Epithelial cell of proximal tubule (primary cell): ENCODE measurements at places on chromosomes 7 and 10. TPM values are rescaled to one million over a fixed set of nuclear protein-coding genes. Genes with fewer than 3 reads are reported as not detected.

DNA sequence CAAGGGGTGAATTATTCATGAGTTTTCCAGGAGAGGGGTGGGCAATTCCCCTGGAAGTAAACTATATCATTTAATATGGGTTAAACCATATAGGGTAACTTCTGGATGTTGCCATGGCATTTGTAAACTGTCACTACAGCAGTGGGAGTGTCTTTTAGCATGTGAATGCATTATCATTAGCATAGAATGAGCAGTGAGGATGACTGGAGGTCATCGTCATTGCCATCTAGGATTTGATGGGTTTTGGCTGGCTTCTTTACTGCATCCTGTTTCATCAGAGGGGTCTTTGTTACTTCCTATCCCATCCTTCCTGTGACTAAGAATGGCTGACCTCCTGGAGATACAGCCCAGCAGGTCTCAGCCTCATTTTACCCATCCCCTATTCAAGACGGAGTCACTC is 139.5 kb upstream of the PRKCQ start:
- no peak for DNase-seq

DNA sequence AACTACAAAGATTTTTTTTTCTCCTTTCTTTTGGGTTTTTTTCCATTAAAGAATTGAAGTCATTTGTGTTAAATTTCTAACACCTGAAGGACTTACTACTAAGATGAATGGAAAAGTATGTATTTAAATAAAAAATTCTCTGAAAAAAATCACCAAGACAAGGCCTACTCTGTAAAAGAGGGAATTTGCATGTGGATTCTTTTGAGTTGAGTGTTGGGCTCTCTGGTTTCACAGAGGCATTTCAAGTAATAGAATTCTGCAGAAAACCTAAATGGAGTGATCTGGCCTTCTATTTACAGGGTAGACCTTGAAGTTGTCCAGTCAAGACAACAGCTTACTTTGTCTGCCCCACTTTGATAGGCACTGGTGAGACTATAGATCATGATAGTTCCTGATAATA is 4.1 kb downstream of the LRRC17 start:
- DNase-seq, result no peak

DNA sequence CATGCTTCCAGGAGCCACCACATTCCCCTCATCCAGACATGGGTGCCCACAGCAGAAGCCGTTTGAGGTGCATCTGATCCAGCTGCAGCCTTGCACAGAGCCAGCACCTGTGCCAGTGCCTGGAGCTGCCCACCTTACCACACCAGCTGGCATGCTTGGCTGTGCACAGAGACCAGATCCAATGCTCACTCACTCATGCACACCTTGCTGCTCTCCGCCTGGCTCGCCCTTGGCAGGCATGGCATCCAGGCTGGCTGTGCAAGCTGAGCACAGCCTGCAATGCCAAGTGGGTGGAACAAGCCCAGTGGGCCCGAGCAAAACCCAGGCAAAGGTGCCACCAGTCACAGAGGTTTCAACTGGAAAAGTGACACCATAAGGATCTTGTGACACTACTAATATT is 66.9 kb upstream of the SEMA3A start:
- DNase-seq, result no peak

- DNase-seq, result peak; percentile 13
Observed at GRCh38 chr10:84076540-84077195, 62.6 kb upstream of the GHITM start.

DNA sequence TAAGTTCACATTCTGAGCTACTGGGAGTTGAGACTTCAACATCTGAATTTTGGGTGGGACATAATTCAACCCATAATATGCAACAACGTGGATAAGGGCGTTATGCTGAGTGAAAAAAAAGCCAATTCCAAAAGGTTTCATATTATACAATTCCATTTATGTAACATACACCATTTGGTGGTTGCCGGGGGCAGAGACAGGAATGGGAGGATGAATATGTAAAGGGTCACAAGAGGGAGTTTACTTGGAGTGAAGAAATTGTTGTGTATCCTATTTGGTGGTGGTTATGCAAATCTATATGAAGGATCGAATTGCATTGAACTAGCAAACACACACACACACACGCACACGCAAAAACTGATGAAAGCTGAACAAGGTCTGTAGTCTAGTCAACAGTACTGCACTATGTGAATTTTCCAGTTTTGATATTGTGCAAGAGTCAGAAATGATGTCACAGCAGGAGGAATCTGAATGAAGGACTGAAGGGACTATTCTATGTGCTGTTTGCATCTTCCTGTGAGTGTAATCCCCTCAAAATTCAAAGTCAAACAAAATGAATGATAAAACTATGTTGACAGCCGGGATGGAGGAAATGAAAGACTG is 249.2 kb upstream of the HABP2 start:
- no peak for DNase-seq

DNA sequence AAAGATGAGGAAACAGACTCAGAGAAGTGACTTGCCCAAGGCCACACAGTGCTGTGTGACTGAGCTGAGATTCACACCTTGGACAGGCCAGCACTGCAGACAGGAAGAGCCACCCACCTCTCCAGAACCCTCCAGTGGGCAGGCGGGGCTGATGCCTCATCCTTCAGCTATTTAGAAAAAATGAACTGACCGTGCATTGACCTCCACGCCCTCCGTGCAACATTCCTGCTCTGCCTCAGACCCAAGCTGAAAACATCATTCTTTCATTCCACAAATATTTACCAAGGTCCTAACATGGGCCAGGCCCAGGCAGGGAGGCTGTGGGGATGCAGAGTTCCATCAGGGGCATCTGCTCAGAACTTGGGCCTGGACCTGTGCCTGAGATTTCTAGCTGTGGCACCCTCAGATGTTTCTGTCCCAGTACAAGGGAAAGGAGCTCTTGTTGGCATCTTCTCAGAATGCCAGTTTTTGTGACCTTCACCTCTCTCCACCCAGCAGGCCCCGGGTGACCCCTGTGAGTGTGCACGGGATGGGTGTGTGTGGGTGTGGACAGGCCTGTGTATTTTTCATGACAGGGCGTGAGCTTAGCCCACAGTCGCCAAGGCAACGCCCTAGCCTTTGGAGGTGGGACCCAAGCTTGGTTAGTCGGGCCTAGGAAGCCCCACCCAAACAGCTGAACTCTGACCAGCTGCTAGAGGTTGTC is 6.5 kb downstream of the VSIR start:
- DNase-seq, result peak; percentile 85

- no peak for DNase-seq
Observed at GRCh38 chr10:131723297-131724168, 177.3 kb upstream of the PPP2R2D start.

GRCh38 chr10:20977300-20977699 is 80.2 kb upstream of the NEBL start:
- no peak for DNase-seq

DNA sequence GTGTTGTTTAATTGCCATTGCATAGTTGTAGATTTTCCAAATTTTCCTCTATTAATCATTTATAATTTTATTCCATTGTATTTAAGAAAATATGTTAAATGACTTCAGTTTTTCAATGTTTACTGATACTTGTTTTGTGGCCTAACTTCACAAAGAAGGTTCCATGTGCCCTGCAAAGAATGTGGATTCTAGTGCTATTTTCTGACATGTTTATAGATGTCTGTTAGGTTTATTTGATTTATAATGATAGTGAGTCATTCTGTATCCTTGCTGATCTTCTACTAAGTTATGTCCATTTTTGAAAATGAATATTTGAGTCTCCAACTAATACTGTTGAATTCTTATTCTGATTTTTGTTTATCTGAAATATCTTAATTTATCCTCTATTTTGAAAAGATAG is 369.0 kb downstream of the MAGI2 start:
- no peak for DNase-seq

GRCh38 chr7:83036721-83037380 is 125.8 kb downstream of the PCLO start:
- DNase-seq, result peak; percentile 25

GRCh38 chr7:27184337-27185012 is 557 bp downstream of the HOXA11 start:
- DNase-seq, result no peak

- DNase-seq, result no peak
Observed at GRCh38 chr7:84422790-84423189, 228.2 kb upstream of the SEMA3A start.

- DNase-seq, result no peak
Observed at GRCh38 chr7:30657131-30657530, 25.1 kb downstream of the CRHR2 start.

- DNase-seq, result no peak
Observed at GRCh38 chr10:52313933-52314821, at the start of gene DKK1. Gene DKK1, plus strand, starts transcription at chr10:52314281. Its CDS starts 154 bp downstream, at chr10:52314435.

- DNase-seq, result no peak
Observed at GRCh38 chr7:92563345-92563744, 26.8 kb downstream of the FAM133B start.

DNA sequence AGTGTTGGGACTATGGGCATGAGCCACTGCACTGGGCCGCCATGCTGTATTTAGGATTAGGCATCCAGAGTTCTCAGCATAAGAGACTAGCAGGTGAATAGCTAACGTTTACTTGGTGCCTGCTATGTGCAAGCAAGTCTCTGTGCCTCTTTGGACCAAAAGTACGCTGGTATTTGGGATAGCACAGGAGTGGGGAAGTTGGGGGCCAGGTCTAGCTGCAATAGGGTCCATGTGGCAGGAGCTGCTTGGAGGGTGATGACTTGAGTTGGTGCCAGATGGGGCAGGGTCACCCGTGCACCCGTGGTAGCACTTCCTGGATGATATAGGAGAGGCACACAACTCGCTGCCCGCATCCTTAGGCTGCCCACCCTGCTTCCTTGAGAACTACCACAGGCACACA is 22.4 kb downstream of the NACAD start:
- no peak for DNase-seq

DNA sequence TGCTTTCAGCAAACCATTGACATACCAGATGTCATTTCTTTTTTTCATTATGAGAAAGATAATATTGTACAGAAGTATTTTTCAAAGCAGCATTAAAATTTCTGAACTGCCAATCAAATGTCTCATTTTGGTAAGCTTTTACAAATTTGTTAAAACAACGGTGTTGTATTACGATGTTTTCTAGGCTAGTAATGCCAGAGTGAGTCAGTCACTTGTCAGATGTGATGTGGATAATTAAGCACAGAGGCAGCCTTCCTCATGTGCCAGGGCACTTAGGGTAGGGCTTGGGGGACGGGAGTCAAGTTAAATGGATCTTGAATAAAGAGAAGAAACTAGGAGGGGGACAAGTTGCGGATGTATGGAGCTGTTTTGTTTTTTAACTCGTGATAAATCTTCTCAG is 10.1 kb downstream of the PSTK start:
- DNase-seq, result no peak

GRCh38 chr7:37150856-37151255 is 297.8 kb downstream of the ELMO1 start:
- DNase-seq, result no peak

DNA sequence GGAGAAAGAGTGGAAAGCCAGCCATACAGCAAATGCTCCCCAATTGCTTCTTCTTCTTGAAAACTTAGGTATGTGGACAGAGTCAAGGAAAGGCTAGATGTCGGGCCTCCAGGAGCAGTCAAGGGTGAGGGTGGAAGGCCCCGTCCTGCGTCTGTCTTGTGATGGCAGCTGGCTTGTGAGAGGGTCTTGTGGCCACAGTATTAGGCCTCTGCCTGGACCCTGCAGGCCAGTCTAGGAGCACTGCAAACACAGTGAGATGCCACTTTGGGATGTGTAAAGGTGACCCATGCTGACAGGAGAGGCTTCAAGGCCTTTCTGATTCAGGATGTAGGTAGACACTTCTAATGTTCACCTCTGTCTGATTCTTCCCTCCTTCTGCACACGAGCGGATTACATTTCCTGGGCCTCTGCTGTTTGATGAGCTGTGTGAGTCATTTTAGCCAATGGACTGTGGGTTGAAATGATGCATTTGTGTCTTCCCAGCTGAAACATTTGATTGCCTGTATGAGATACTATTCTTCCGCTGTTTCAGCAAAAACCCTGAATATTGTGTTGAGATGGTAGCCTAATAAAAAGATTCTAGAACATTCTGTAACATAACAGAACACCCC is 135.4 kb downstream of the EMX2 start:
- no peak for DNase-seq

- no peak for DNase-seq
Observed at GRCh38 chr7:56009695-56010094, 41.5 kb downstream of the PSPH start.

Gene INSYN2A
- total RNA-seq, result 0.07 and 0.29 TPM in 2 replicates

Gene MOSPD3
- total RNA-seq, result 12.1 and 17.0 TPM in 2 replicates

Gene COL28A1
- total RNA-seq, result 0.36 and 0.40 TPM in 2 replicates

Gene LIPJ
- total RNA-seq, result not detected in 2 replicates

Gene SCART1
- total RNA-seq, result 0.14 and 1.3 TPM in 2 replicates

Gene TMEM213
- total RNA-seq, result 0.07 TPM in 1 of 2 replicates, not detected in the other

Gene GBX1
- not detected in 2 replicates for total RNA-seq

Gene C10orf53
- not detected in 2 replicates for total RNA-seq

Gene WEE2
- total RNA-seq, result not detected in 2 replicates

Gene FRAT1
- 1.1 and 1.2 TPM in 2 replicates for total RNA-seq

Gene WAC
- total RNA-seq, result 53.7 and 54.8 TPM in 2 replicates
